ENCODE measurements at places on chromosomes 16 and 17.

GRCh38 chr17:45993962-45994627 is 5.0 kb upstream of the STH start:
- no peak for DNase-seq

DNA sequence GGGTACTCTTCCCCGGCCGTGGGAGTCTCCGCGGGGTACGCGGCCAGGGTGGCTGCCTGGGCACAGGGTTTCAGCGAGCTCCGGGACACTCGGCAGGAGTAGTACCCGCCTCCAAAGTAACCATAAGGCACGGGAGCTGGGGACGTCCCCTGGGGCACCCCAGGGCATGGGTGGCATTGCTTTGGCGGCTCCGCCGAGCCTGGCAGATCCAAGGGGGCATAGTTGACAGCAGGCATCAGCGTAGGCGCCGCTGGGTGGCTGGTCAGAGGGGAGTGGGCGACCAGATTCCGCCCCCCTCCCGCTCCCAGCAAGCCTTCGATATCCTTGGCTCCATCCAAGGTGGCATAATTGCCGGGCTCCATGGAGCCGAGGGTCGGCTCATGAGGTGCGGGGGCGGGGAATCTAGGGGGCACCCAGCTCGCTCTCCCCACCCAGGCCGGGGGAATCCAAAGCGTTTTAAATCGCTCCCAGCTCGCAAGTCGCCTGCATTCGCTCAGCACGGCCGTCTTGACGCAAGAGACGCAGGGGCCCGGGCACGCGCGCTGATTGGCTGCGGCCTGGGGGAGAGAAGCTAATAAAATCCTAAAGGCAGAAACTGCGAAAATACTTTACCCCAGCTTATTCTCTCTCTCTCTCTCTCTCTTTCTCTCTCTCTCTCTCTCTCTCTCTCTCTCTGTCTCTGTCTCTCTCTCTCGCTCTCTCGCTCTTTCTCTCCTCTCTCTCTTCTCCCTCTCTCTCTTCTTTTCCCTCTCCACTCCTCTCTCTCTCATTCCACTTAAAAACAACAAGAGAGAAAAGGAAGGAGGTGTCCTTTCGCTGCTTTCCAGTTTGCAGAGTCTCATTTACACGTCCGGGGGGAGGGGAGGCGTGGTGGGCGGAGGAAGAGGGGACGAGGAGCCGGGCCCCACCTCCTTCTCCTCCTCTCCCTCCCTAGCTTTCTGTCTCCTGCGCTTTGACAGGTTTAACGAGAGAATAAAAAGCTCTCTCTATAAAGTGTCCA is at the start of gene HOXB13:
TSS of gene HOXB13 (minus strand) at position 519 of the 1,000 bp plus-strand sequence. CDS start at position 362, 157 bp downstream.
- no peak for DNase-seq

DNA sequence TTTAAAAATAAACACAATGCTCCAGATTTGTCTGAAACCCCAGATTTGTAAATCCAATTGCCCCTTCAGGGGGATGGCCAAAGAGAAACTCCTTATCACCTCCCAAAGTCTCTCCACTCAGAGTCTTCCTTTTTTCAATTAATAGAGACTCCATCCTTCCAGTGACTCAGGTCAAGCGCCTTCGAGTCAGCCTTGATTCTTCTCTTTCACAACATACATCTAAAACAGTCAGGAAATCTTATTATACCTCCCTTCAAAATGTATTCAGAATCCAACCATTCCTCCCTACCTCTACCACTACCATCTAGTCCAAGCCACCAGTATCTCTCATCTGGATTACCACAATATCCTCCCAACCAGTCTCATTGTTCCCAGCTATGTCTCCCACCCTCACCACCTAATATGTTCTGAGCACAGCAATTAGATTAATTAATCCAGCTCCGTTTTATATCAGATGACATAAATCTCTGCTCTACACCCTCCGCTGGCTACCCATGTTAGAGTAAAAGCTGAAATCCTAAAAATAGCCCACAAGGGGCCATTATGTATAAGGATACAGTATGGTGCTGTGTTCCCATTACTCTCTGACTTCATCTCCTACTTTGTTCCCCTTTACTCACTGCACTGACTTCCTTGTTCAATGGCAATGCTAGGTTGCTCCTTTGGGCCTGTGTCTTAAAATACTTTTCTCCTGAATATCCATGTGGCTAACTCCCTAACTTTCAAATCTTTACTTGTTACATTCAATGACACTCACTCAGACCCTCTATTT is 11.8 kb downstream of the SIAH1 start:
- DNase-seq, result no peak

DNA sequence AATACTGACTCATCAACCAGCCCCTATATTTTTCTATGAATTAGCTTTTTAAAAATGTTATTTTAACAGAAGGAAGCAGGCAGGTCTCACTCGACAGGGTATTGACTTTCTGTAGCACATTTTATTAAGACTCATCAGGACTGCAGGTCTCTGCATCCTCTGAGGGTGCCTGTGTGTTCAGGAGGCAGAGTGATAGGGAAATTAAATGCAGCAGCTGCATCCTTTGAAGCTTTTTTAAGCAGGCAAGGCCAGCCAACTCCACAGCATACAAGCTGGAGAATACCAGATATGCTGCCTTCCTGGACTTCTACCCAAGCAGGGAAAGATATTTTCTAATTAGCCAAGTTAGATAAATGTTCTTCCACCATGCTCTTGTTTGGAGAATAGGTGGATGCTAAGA is 124.9 kb downstream of the WSCD1 start:
- DNase-seq, result no peak

DNA sequence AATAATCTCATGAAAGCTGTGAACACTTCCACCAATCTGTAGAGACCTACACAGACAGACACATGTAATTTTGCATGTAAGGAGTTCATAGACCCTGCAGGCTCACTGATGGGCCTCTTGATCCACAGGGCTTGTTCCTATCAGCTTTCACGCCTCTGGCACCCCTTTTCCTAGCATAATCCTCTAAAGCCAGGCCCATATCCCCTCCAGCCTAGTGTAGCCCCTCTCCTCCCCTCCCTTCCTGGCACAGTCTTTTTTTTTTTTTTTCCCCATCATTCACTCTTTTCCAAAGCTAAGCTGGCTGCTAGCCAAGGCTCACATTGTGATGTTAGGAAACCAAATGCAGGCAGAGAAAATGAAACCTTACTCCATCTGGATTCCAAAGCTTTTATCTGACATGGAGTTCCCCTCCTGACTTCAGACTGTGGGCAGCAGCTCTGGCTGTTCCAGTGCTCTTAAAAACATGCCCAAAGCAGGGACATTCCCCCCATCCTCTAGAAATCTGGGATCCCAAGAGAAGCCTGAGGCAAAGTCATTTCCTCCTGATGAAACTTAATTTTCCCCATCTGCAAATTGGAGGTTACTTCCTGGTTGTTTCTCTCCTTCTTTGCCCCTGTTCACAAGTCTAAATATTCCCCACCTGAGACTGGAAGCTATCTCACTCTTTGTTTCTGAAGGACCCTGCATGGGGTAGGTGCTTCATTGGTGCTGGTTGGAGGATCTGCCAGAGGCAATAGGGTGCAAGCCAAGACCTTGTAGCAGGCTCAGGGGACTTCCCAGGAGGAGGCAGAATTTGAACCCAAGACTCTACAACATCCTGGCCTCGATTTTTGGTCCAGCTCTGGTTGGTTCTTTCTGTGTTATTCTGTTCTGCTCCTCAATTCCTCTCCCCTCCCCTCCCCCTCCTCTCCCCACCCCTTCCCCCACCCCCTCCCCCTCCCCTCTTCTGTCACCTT is 9.9 kb upstream of the CCL5 start:
- no peak for DNase-seq

- no peak for DNase-seq
These were observed 58.2 kb downstream of the MFSD11 start for GRCh38 chr17:76796081-76796480.

GRCh38 chr16:49531931-49532840 is 158.6 kb downstream of the C16orf78 start:
- DNase-seq, result no peak

GRCh38 chr16:3945751-3946603 is 65.5 kb upstream of the CREBBP start:
- no peak for DNase-seq
